ENCODE measurements at places on chromosomes 3 and 15.

DNA sequence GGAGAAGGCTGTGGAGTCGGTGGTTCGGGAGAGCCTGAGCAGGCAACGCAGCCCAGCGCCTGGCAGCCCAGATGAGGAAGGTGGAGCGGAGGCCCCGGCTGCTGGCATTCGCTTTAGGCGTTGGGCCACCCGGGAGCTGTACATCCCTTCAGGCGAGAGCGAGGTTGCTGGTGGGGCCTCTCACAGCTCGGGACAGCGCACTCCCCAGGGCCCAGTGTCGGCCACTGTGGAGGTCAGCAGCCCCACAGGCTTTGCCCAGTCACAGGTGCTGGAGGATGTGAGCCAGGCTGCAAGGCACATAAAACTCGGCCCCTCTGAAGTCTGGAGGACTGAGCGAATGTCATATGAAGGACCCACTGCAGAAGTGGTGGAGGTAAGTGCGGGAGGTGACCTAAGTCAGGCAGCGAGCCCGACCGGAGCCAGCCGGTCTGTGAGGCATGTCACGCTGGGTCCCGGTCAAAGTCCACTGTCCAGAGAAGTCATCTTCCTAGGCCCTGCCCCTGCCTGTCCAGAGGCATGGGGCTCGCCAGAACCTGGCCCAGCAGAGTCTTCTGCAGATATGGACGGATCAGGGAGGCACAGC, 26.7 kb downstream of the SYNM start:
- DNase-seq: no peak

- no peak for DNase-seq
These were observed 13.1 kb downstream of the BMF start for GRCh38 chr15:40095371-40096093.

DNA sequence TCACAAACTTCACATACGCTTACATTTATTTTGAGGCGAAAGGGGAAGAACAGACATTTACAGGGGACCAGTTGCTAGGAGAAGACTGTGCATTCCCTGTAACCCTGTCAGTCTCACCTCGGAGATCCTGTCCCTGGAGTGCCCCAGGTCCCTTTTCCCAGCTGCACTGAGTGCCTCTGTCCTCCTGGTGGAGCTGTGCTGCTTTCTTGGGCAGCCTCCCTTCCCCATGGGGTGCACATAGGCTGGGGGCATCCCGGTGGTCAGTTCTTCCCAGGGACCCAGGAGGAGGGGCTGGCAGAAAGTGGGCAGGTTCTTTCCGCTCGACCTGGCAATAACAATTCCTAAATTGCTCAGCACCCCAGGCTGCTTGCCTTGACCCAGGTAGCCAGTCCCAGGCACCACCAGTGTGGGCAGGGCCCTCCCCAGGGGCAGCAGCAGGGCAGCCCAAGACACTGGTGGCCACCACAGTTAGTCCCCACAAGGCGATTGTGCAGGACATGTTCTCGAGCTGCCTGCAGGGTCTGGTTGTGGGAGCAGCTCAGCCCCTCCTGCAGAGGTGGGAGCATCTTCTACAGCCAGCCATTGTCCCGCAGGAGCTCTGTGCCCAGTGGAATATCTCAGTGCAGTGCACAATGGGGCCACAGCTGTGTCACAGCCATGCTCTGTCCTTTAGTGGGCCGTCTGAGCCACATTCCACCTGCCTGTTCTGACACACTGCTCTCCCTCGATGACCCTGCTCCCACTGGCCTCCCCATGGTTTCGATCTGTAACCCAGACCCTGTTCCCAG, 36.3 kb downstream of the APBA2 start:
- no peak for DNase-seq

- no peak for DNase-seq
These were observed 163.8 kb downstream of the ZIC1 start for GRCh38 chr3:147572970-147573340.

GRCh38 chr3:107681396-107681795, 158.6 kb downstream of the BBX start:
- DNase-seq: no peak

DNA sequence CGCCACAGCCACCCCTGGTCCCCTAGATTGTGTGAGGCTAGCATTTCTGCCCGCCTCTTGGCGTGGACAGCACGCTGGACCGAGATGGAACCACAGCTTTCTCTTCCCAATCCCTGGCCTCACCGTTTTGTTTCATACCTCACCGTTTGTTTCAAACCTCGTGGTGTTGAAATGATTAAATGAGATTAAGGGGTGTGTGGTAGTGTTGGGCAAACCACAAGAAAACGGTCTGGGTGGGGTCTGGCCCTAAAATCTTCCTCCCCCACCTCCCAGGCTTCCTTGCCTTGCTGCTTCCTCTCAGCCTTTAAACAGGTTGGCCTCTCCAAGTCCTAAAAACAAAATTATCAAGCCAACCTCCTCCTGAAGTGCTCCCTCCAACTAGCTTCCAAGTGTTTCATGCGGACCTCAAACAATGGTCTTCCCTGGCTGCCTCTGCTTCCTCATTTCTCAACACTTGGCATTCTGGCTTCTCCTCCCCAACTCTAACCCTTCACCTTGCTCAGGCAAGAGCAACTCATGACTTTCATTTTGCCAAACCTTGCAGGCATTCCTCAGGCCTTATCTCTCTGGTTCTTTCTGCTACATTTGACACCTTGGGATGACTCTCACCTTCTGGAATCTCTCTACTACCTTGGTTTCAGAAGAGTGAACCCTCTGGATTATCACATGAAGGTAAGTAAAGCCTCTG, 1.4 kb upstream of the ATP13A3 start:
- DNase-seq: no peak

DNA sequence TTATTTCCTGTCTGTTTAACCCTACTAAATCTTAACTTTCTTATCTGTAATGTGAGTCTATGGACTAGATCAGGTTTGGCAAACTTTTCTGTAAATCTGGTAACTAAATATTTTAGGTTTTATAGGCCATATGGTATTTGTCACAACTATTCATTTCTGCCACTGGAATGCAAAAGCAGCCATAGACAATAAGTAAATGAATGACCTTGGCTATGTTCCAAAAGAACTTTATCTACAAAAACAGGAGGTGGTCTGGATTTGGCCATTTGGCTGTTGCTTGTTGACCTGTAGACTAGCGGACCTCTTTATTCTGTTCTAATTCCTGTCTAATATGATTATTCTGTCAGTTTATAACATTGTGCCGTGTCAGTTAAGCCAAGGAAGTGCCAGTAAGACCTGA, 314.2 kb downstream of the LPP start:
- DNase-seq: no peak

- DNase-seq: no peak
These were observed 76.9 kb upstream of the DNAJC19 start for GRCh38 chr3:181066143-181067087.

DNA sequence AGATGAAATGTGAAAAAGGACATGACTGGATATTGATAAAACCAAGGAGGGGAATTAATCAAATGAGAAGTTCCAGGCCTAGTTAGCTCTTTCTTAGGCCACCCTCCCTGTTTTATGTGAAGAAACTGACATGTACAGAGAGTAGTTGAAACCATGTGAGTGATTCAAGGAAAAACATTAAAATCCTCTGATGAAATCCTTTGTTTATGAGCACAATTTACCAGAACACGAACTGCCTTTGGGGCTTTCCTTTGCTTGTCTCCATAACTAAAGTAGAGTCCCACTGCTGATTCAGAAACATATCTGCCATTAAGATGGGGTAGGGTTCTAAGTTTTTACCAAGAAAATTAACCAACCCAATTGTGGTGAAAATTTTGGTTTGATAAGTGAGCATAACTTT, 558.3 kb downstream of the NR2F2 start:
- DNase-seq: no peak

DNA sequence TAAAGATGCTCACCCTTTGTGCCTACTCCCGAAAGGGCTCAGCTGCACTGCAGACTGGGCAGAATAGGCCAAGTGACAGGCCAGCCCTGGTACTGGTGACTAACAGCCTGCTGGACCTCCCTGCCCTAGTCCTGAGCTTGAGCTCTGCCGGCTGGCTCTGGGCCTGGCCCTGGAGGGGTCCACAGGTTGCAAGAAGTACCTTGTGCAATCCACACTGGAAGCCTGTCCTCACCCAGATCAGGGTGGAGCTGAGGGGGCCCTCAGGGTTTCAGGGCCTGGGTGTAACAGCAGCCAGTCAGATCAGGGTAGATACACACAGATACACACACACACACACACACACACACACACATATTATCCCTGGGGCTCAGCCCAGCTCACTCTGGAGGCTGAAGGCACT, 27.3 kb upstream of the PLA2G4D start:
- no peak for DNase-seq

Measured in HS-27A (cell line).